ENCODE measurements at places on chromosomes 2 and 18.

DNA sequence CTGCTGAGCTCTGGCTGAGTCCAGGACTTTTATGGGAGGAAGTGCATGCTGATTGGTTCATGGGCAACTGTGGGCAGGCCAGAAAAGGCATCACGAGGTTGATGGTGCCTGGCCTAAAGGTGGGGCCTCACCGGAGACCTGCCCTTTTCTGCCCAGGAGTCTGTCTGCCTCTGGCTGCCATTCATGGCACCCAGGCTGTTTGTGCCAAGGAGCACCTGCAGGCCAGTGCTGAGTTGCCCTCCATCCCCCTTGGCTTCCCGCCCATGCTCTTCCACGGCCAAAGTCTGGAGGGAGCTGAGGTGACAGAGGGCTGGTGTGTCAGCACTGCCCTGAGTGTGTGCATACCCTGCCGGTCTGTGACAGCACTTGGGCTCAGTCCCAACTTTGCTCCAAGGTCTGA is 123.2 kb downstream of the PTH2R start:
- no peak for DNase-seq

GRCh38 chr18:36211612-36212065 is 24.3 kb downstream of the MOCOS start:
- peak; percentile 12 for DNase-seq

DNA sequence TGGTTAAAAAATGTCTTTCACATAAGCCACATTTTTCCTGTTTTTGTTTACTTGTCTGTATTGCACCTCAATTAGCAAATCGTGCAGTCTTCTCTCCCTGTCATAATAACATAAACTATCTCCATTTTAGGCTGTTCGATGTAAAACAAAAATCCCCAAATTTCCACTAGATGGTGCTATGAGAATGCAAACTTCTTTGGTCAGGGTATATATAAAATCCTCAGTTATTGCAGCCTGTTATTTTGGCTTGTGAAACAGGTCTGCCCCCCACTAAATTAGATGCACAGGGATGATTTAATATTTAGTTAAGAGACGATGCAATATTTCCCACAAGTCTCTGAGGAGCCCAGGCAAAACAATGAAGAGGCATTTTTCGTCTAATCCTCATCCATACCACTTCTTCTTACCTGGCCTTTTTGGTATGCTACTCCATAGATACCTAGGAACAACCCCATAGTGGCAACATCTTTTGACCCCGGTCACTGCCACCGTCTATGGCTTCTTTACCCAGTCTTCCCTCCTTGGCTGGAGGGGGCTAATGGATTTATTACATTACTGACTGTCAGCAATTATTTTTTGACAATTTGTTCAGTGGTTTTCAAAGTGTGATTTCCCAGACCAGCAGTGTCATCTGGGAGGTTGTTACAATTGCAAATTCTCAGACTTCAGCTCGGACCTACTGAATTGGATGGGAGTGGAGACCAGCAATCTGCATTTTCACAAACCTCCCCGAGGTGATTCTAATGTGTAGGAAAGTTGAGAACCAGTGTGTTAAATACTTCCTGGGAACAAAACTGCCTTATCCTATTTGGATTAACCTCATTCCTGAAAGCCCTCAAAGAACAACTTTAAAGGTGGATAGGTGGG is 117.4 kb upstream of the CWC22 start:
- peak; percentile 4 for DNase-seq

GRCh38 chr2:72833084-72833714 is 7.4 kb upstream of the EXOC6B start:
- no peak for DNase-seq

DNA sequence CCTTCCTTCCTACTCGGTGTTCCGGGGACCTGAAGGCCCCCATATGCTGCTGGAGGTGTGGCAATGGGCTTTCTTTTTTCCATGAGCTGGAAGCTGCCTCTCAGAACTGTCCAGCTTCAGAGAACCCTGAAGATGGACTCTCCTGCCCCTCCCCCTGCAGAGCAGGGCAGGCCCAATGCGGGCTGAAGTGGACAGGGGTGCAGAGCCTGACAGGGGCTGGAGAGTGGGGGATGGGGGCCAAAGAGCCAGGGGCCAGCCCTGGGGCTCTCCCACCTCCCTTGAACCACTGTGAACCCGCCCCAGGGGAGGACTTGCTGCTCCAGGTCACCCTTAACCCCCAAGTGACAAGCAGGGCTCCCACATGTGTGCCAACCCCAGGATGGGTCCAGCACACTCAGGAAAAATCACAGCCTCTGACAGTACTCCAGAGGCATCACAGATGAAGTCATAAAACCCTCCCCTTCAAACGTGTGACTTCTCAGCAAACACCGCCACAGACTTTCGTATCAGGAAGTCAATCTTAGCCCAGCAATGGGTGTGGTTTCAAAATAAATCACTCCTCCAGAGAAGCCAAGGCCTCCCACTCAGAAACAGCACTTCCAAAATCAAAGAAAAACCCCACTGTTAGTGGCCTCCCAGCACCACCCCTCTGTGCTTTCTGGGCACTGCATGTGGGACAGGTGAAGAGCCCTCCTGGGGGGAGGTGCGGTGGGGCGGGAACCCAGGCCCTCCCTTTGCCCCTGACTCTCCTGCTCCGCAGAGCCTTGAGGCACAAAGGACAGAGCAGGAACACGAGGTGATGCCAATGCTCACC is 135.8 kb downstream of the HDAC4 start:
- no peak for DNase-seq

DNA sequence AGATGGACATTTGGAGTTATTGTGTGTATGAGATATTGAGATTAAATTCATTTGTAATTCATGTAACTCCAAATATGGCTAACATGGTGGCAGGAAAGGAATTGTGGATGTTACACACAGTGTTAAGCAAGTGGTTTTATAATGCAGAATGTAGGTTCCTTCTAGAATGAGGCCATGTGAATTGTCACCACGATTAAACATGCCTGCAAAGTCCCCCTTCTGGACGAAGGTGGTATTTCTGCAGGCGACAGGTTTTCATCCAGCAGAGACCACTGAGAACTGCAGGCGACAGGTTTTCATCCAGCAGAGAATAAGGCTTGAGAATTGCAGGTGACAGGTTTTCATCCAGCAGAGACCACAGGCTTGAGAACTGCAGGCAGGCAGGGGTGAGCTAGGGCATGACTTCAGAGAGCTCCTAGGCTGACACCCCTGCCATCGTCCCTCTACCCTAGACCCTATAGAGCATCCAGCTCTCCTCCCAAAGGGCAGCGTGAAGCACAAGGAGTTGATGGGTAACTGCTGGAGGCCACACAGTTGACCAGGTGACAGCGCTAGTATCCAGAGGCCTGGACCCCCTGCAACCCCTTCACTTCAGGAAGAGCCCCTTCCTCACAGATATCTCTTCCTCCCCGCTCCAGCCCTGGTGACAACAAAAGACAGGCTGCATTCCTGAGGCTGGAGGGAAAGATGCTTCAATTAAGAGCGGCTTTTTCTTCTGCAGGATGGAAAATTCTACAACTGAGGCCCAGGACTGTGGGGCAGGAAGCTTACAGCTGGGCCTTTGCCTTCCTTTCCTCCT is 175.8 kb downstream of the LOXHD1 start:
- DNase-seq, result no peak

GRCh38 chr2:152565884-152566727 is 151.2 kb downstream of the PRPF40A start:
- DNase-seq, result peak; percentile 64

Data from GM12878 (cell line).